AG04450 (cell line): ENCODE measurements at places on chromosomes 6 and 20.

DNA sequence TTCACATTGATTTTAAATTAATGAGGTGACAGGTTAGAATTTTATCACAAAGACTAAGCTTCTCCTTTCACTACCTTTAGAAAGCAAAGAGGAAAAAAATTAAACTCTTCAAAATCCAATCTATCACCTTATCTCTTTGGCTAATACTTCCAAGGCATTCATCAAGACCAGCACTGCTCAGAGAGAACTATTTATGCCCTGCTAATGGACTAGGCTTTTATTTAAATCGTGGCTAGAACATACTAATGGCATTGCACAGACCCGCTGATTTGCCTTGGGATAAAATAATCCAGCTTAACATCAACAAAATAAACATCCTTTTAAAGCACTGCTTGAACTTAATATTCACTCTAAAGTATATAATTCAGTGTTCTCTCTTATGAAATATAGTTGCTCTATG, 880.4 kb downstream of the HACE1 start:
- no peak for DNase-seq

- no peak for DNase-seq
Observed at GRCh38 chr6:163970846-163971564, 556.5 kb downstream of the QKI start.

- DNase-seq: no peak
Observed at GRCh38 chr20:9367746-9368145, 146.6 kb upstream of the LAMP5 start.

DNA sequence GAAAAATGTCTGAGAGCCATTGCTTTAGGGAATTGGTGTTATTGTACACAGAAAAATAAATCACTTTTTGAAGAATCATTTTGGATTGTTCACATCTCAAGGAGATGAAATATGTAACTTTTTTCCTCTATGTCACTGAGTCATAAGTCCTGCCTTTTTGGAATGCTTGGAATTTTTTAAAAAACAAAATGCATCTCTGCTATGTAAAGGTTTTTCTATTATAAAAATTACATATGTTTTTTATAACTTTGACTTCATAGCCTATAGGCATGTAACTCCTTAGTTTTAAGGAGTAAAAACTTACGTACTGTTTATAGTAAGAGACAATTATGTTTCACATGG, 8.7 kb downstream of the RNF144B start:
- no peak for DNase-seq

- DNase-seq: no peak
Observed at GRCh38 chr6:125303512-125303854, 1.7 kb upstream of the HDDC2 start.

DNA sequence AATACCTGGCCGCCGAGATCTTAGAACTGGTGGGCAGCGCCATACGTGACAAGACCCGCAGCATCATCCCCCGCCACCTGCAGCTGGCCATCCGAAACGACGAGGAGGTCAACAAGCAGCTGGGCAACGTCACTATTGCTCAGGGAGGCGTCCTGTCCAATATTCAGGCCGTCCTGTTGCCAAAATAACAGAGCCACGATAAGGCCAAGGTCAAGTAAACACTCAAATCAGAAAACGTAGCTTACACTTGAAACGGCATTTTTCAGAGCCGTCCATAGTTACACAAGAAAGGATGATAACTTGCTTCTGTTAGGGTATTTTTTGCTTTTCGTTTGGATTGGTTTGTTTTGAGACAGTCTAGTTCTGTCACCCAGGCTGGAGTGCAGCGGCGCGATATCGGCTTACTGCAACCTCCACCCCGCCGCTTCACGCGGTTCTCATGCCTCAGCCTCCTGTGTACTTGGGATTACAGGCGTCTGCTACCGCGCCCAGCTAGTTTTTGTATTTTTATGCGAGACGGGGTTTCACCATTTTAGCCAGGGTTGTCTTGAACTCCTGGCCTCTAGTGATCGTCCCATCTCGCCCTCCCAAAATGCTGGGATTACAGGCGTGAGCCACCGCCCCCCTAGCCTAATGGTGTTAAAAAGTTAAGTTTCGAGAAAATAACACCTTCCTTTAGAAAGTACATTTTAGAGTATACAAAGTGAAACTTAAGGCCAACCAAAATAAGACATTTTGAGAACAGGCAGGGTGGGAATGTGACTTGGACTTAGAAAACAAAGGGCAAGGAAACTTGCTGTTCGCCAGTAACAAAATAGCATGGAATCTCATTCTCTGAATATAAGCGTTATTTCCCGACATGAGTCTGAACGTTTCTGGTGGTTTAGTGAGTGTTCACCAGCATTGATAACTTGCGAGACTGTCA, 42.8 kb upstream of the HFE start:
- no peak for DNase-seq

GRCh38 chr6:6405997-6406714, 85.7 kb upstream of the F13A1 start:
- no peak for DNase-seq

- DNase-seq: no peak
Observed at GRCh38 chr20:45058168-45058850, 42.6 kb downstream of the KCNS1 start.

- DNase-seq: no peak
Observed at GRCh38 chr6:36018339-36018738, 6.1 kb downstream of the SLC26A8 start.

DNA sequence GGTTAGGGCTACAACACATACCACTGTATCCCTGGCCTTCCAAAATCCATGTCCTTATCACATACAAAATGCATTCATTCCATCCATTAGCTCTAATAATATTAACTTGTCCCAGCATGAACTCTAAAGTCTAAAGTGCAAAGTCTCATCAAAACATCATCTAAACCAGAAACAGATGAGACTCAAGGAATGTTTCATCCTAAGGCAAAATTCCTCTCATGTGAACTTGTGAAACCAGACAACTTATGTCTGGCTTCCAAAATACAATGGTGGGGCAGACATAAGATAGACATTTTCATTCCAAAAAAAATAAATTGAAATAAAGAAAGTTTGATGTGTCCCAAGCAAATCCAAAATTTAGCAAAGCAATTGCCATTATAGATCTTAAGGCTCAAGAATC, 257.4 kb downstream of the HTR1B start:
- no peak for DNase-seq

- no peak for DNase-seq
Observed at GRCh38 chr6:44499609-44500008, 112.1 kb downstream of the CDC5L start.

DNA sequence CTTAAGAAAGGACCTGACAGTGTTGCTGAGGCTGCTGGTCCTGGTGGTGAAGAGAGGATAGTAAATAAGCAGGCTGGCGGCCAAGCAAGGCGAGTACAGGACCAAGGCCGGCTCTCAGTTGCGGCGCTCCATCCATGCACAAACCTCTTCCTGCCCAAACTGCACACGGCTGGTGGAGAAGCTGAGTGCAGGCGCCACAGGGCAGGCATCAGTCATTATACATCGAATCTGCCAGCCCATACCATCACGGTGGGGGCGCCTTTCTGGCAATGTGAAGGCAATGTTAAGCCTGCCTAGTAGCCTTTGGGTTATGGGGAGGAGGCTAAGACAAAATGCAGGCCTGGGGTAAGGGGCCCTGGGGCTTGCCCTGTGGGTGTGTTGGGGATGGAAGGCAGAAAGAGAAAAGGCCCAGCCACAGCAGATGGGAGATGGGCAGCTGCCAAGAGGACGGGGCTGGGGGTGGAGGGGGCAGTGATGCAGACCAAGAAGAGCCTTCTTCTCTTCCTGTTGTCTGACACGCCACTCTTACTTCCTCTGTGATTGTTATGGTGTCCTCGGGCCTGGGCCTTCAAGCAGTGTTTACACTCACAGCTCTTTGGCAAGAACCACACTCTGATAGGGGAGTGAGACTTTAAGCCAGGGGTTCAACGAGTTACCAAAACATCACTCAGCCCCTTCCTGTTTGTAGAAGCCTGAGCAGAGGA, 20.3 kb upstream of the KCNK16 start:
- no peak for DNase-seq

DNA sequence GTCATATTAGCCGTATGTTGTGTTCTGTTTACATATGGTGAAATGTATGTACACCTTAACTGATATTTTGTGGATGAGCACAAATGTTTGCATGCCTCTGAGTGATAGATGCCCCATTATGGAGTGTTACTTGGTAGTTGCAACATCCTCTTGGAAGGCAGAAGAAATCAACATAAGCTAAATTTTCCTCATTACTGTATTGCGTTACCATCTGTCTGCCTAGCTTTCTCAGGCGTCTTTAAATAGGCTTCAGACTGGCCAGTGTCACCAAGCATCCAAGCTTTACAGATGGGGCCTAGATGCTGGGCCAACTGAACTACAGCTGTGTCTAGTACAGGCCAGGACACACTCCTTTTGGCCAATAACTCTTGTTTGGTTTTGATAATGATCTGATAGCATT, 250.6 kb downstream of the SAMD5 start:
- DNase-seq: no peak

DNA sequence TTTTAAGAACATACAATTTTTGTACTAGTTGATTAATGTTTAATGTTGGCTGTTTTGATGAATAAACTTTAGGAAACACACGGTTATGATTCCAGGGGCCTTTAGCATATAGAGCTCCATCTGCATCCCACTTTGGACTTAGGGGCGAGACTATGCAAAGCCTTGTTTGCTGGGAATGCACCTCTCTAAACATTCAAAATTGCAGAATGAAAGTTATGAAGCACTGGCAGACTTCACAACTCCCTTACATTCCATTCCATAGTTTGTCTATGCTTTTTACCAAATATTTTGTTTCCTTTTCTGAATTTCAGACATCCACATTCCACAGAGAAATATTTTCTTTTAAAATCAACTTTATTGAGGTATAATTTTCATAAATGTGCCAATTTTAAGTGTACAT, 10.3 kb upstream of the TCP11 start:
- DNase-seq: no peak

- no peak for DNase-seq
Observed at GRCh38 chr6:155889410-155889809, 433.8 kb upstream of the NOX3 start.

- no peak for DNase-seq
Observed at GRCh38 chr6:85463621-85464259, 13.9 kb downstream of the NT5E start.

DNA sequence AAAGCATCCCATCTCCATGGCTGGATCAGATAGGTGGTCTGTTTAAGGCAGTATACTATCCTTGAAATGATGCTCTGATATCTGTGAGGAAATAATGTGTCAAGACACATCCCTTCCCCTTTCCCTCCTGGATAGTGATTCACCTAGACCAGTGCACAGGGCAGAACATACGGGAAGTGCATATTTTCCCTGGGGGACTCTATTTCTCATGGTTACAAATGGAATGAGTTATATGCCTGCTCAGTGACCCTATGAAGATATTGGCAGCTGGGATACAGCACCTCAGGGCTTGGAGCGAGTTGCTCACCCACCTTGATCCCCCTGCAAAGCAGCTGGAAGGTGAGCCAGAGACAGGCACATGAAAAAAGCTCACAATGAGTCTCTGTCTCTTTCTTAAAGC, 67.5 kb upstream of the PRL start:
- DNase-seq: no peak

DNA sequence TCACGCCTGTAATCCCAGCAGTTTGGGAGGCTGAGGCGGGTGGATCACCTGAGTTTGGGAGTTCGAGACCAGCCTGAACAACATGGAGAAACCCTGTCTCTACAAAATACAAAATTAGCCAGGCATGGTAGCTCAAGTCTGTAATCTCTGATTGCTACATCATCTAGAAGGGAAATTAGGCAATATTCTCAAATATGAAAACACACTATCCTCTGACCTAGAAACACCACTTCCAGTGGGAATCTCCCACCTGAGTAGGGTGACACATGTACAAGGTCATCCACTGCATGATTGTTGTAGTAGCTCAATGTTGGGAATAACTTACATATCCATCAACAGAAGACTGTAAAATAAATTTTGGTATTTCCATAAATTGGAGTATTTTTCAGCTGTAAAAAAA, 19.1 kb upstream of the SIRPD start:
- no peak for DNase-seq

DNA sequence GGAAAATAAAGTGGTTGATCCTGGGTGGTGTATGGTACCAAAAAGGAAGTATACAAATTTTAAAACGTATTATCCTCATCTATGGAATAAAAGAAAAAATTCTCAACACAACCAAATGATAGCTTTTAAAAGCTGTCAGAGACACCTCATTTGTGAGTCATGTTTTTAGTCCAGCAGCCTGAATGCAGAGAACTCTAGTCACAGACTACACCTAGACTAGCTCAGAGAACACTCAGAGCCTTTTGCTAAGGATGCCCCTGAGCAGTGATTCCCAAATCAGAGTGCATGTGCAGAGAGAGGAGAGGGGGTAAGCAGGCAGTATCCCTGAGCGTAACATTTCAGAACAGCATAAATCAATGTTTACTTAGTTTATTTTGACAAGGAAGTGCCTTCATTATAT, 809.3 kb downstream of the HACE1 start:
- no peak for DNase-seq

DNA sequence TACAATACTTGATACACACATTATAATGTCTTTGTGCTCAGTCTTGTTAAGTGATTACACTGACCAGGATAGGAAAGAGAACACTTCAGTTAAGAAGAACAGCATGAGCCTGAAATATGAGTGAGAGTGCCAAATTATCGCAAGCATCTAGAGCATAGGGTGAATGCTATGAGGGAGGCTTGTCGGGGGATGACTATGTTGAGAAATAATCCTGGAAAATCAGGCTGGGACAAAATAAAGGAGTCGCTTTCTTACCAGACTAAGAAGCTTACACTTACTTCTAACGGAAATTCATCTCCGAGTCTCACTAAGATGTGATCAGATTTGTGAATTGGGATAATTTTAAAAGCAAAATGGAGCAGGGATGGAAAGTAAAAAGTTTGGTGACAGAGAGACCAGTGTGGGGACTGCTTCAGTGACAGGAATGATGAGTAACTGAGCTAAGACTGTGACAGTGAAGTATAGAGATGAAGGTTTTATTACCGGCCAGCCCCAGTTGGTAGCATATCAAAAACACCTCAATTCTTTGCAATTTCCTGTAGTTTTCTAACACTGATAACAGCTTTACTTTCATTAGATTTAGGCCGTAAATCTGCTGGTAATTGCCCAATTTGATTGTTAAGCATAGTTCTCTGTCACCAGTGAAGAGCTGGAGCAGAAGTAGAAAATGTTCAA, 48.4 kb upstream of the DEFB112 start:
- no peak for DNase-seq

DNA sequence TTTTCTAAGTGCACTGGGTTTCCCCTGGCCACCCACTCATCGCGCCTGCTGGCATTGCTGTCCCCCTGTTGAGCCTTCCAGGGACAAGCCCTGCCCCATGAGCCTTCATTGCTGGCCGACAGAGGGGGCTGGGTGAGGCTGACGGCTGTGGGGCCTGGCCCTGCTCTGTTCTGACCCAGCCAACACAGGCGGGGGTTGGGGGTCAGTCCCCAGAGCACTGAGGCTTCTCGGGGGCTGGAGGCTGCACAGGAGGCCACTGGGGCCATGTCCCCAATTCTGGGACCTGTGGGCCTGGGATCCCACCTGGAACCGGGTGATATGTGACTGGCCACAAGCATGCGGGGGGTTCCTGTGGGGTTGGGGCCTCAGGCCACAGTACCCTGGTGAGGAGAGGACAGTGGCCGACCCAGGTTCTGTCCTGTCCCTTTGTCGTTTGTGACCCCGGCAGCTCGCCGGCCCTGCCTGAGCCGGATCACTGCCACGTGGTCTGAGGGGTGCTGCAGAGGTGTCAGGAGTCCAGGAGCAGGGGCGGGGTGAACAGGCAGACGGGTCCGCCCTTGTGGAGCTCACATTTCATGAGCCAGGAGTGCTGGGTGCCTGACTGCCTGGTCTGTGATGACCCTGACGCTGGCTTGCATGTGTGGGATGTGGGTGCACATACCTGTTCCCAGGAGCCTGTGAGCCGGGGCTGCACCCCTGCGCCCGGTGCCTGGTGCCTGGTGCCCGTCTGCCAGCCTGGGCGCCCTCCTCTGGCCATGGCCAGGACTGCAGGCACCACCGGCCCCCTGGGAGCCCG, 2.1 kb upstream of the COL20A1 start:
- DNase-seq: no peak
